NCI-H2227 treated with DMSO at 0.1 percent for 48 hours (cell line): ENCODE measurements at places on chromosomes 16 and 17.

DNA sequence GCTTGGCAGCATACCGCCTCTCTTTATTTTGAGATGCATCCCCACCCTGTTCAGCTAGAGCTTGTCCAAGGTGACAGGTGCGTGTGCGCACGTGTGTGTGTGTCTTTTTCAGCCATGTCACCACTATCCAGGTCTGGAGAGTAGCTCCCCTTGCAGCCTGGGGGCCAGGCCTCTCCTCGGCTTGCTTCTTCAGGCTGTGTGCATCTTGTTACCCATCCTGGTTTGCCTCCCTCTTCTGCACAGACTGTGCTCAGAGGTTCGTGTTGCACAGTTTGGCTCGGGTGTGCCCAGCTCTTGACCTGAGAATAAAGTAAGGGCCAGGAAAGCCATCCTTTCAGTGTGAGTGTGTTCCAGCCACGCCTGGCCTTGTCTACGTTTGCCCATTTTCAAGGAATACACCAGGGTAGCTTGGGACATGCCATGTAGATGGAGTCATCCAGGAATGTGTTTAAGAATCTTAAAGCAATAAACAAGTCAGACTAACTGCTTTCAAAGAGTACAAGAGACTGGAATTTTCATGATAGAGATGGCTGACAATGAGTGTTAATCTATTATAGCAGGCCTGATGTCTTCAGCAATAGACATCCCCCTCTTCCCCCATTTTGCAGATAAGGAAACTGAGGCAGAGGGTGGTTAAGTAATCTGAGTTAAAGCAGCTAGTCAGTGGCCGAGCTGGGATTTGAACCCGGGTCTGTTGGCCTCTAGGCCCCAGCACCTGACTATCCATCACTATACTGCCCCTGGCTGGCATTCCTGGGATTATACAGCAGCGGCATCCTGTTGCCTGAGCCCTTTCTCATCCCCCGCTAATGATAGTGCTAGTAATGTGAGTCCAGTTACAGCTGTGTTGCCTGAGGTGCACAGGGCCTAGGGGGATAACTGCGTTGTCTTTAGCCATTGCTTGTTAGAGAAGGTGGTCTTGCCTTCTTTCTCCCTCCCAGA, 77.9 kb downstream of the KSR1 start:
- no peak for DNase-seq

DNA sequence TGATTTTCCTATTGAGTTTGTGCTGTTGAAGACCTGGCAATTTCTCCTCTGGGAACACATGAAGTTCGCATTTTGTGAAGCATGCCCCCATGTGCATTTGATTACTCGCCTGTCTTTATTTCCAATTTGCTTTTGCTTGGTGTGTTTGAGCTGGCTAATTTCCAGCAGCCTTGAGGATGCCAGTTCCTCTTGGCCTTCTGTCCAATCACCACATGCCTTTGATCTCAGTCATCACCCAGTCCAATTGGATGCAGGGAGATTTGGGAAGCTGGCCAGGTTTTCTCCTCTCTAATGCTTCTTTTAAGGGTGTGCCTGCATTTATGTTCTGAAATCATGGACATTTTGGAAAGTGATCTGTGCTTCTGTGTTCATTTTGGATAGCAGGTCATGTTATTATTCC, 3.8 kb upstream of the TMEM100 start:
- no peak for DNase-seq

DNA sequence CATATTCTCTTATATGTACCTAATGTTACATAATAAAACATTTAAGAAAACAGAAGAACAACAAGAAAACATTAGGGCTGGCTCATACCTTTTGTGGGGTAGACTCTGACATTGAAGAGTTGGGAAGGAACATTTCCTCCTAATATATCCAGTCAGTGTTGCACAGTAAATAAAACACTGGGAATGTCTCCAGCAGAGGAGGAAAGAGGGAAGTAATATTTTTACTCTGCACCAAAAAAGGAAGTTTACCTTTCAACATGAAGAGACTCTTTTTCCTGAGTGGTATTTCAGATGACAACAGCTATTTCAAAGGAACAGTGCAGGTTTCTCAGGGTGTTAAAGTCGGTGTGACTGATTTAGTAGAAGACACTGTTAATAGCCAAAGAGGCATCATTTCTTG, 31.9 kb downstream of the EPN2 start:
- DNase-seq = no peak

DNA sequence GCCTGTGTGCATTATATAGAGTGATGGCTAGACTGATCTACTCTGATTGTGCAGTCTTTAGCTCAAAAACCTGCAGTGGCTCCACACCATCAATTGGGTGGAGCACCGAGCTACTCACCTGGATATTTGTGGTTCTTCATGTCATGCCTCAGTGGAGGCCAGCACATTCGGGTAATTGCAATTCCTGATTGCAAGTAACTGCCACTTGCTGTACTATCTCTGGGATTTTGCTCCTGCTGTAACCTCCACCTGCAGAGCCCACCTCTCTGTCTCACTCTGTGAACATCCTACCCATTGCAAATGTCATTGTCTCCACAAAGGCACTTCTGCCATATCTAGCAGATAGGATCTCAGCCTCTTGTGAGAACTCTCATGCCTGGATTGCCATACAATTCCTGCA, 1.7 kb upstream of the CCL1 start:
- no peak for DNase-seq

DNA sequence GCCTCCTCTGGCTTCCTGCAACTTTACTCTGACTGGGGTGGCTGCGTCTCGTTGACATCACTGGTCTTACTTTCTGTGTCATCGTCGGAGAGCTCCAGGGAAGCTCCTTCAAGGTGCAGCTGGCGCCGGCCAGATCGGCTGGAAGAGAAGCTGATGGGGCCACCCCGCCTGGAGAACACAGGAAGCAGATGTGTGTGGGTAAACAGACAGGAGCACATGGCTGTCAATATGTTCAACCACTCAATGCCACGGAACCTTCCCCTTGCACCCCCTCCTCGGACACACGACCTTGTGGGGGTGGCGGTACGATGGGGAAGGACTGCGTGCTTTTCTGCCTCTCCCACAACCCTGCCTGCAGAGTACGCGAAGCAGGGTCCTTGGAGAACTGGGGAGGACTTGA, 40.1 kb downstream of the NDEL1 start:
- no peak for DNase-seq

DNA sequence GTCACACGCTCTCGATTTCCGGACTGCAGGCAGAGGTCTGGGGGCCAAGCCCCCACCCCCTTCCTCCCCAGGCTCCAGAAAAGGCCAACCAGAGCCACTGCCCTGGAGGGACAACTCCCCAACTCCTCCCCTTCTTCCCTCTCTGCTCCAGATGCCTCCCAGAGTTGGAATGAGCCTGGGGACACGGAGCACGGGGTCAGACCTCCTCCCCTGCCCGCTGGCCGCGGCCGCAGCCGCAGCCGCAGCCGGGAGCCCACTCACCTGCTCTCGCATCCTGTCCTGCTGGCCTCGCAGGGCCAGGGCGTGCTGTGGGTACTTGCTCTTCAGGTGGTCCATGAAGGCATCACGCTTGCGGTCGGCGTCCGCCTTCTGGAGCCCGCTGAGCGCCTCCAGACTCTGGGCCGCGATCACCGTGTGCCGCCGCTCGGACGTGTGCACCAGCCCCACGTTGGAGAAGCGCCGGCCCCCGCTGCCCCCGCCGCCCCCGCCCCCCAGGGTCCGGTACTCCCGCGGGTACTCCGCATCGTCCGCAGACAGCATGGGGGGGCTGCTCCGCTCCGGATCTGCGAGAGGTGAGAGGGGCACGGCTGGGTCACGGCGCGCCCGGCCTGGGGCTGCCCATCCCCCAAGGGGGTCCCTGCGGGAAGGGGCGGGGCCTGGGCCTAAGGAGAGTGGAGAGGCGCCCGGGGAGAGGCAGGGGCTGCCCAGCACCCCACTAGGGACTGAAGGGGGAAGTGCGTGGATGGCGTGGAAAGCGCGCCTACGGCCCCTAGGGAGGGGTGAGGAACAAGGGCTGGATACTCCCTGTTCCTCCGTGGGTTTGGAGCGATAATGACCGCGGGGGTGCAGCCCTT, 27.3 kb downstream of the SRCIN1 start:
- DNase-seq = no peak

DNA sequence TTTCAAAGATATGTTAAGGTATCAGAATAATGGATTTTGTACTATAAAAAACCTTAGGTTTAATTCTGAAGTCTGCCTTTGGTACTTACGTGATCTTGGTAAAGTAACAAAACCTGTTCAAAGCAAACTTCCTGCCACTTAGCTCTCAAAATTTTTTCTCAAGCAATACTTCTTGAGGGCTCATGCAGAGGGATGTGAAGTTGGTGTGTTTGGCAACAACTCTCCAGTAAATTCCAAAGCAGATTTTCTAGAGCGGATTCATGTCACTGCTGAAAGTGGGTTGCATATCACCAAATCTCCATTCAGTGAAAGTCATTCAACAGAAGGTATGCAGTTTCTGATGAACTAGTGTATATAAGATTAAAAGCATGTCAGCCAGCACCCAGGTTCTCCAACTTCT, 856.7 kb downstream of the CDH8 start:
- no peak for DNase-seq
